ENCODE measurements at places on chromosomes 13 and 19.

- DNase-seq: no peak
These were observed 107.5 kb downstream of the KLF12 start for GRCh38 chr13:74026753-74027152.

- no peak for DNase-seq
These were observed 11.7 kb upstream of the RBM26 start for GRCh38 chr13:79417741-79418140.

- no peak for DNase-seq
These were observed 1224.4 kb downstream of the EFNB2 start for GRCh38 chr13:105311094-105311493.

- no peak for DNase-seq
These were observed 113.9 kb downstream of the SLC7A1 start for GRCh38 chr13:29481603-29482002.

GRCh38 chr13:29605860-29606526 lies 10.5 kb upstream of the SLC7A1 start:
- no peak for DNase-seq

DNA sequence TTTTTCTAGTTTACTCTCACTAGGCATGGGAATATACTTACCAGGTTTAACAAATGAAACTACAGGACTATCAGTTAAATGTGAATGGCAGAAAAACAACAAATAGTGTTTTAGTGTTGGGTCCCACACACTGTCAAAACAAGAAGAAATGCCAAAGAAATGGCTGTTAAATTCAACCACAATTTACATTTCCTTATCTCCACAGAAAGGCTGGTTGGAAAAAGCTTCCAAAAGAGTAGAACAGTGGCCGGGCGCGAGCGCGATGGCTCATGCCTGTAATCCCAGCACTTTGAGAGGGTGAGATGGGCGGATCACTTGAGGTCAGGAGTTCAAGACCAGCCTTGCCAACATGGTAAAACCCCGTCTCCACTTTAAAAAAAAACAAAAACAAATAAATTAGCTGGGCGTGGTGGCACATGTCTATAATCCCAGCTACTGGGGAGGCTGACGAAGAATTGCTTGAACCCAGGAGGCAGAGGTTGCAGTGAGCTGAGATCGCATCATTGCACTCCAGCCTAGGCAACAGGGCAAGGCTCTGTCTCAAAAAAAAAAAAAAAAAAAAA lies 66.5 kb downstream of the SERP2 start:
- no peak for DNase-seq

- DNase-seq: no peak
These were observed 21.1 kb upstream of the CEACAM21 start for GRCh38 chr19:41554907-41555306.

DNA sequence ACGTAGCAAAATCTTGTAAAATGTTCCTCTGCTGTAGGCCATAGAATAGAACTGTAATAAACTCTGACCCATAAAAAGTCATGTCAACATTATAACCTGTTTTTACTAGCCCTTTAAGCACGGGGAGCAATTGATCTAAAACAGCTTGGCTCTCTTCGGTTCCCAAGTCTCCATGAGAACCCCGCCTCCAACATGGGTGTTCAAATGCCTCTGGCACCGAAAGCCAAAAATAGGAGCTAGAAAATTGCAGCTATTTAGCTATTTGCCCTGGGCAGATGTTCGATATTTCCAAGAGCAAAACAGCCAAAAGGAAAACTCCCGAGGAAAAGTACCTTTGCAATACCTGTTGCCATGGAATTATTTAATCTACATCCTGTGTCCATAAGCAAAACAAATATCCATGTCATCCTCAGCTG lies 563.1 kb downstream of the EFNB2 start:
- DNase-seq: no peak

GRCh38 chr13:41284512-41285288 lies 21.3 kb upstream of the MTRF1 start:
- DNase-seq: no peak

DNA sequence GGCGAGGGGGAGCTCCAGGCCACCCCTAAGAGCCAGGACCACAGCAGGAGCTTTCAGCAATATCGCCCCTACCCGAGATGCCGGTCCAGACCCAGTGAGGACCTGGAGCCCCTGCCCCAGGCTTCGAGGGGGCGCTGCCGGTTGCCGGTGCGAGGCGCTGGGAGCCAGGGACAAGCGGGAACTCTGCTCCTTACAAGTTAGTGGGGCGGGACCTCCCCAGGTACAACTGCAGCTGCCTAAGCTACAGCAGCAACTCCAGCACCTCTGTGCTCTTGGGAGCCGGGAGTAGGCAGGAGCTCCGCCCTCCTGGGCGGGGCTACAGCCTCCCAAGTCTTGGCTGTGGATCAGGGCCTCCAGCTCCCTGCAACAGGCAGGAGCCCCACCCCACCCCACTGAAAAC lies 15.2 kb upstream of the TSC22D1 start:
- no peak for DNase-seq

GRCh38 chr19:58555369-58555885 lies 522 bp upstream of the CHMP2A start:
- no peak for DNase-seq

- DNase-seq: no peak
These were observed 137.2 kb downstream of the CYSLTR2 start for GRCh38 chr13:48790966-48791365.

GRCh38 chr19:12139269-12139668 lies 881 bp downstream of the ZNF20 start:
- DNase-seq: no peak

DNA sequence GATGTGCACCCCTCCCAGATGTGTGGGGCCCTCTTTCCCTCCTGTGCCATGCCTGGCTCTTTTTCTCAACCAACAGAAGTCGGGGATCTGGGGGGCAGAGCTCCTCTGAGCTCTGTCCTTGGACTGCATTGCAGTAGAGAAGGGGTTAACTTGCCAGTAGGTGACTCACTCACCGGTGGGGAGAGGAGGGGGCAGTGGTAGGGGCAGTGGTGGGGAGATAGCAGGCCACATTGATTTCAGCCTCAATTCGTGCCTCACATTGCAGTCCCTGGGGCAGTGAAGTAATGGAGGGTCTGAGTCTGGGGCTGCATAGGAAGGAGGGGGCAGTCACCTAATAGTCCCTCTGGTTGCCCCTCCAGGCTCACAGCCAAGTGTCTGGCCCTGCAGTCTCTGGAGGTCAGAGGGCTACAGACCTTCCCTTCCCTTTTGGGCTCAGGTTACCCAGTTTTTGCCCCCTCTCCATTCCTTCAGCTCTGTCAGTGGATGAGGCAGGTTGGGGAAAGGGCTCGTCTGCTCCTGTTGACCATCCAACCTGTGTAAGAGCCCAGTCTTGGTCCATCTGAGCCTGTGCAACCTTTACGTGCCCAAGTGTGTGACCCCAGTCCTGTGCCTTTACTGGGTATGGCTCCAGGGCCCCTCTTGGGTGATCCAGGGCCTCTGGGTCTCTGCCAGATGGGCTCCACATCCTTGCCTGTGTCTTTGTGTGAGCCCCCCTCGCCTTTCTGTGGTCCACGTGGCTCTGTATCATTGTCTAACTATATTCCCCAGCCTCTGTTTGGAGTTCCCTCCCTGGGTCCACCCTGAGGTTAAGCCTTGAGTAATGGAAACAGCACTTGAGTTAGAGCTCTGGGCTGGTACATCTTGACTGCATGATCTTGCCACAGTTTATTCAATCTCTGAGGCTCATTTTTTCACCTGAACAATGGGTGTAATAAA lies 13.0 kb downstream of the CIC start:
- DNase-seq: peak; percentile 72

- DNase-seq: no peak
These were observed 4.6 kb downstream of the FBXO17 start for GRCh38 chr19:38970664-38971532.

DNA sequence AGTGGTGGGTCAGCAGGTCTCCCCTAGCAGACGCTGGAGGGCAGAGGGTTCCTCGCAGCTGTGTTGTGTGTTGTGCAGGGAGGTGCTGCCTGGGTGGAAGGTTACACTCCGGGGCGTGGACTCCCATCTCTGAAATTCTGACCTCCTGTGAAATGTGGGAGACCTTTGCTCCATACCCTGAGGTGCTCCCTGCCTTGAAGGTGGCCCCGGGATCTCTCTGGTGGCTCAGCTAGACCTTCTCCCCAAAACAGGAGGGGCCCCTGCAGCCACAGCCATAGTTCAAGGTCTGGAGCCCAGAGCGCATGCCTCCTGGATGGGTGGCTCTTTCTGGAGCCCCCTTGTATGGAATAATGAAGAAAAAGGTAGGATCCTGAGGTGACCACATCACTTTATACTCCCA lies 70.2 kb downstream of the SOX1 start:
- DNase-seq: no peak

- DNase-seq: no peak
These were observed 9.3 kb upstream of the SYT5 start for GRCh38 chr19:55189403-55189835.

- DNase-seq: no peak
These were observed 21.8 kb downstream of the RFXAP start for GRCh38 chr13:36840718-36841250.

DNA sequence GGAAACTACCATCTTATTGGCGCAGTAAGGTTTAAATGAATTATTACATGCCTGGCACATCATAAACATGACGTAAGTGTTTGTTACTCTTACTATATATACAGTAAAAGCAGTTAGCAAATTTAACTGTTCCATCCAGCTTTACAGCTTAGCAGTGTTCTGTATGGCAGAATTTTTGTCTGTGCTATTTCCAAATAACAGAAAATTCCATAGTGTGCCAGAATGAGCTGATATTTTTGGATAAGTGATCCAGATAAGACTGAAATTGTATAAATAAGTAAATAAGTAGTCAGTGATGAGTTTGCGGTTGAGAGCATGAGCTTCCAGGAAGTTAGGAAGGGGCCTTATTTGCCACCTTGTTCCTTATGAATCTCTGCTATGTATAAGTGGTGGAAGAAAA lies 236.5 kb upstream of the SLC10A2 start:
- no peak for DNase-seq

- DNase-seq: no peak
These were observed 134.7 kb upstream of the SLITRK5 start for GRCh38 chr13:87536499-87536898.

- no peak for DNase-seq
These were observed 810 bp downstream of the CBY2 start for GRCh38 chr13:45702869-45703391.

- peak; percentile 99 for DNase-seq
These were observed 20.0 kb upstream of the ERCC1 start for GRCh38 chr19:45443462-45444317.

DNA sequence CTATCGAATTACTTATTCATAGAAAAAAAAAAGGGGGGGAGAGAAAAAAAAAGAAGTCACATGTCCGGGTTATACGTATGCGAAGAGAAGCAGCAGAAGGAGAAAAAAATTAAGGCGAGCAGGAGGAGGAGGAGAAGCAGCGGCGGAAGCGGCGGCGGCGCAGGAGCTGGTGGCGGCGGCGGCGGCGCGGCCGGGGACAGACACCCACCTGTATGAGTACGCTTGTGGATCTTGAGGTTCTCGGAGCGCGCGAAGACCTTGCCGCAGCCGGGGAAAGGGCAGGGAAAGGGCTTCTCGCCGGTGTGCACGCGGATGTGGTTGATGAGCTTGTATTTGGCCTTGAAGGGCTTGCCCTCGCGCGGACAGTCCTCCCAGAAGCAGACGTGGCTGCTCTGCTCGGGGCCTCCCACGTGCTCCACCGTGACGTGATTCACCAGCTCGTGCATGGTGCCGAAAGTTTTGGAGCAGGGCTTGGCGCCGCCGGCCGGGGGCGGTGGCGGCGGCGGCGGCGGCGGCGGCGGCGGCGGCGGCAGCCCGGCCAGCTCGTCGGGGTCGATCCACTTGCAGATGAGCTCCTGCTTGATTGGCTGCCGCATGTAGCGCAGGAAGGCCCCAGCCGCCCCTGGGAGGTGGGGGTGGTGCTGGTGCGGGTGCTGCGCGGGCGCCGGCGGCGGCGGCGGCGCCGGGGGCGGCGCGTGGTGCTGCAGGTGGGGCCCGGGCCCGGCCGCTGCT lies 1.5 kb downstream of the ZIC5 start:
- no peak for DNase-seq

- peak; percentile 64 for DNase-seq
These were observed 22.8 kb downstream of the WTIP start for GRCh38 chr19:34504273-34504808.

GRCh38 chr13:44523146-44524015 lies 52.7 kb downstream of the TSC22D1 start:
- DNase-seq: no peak

DNA sequence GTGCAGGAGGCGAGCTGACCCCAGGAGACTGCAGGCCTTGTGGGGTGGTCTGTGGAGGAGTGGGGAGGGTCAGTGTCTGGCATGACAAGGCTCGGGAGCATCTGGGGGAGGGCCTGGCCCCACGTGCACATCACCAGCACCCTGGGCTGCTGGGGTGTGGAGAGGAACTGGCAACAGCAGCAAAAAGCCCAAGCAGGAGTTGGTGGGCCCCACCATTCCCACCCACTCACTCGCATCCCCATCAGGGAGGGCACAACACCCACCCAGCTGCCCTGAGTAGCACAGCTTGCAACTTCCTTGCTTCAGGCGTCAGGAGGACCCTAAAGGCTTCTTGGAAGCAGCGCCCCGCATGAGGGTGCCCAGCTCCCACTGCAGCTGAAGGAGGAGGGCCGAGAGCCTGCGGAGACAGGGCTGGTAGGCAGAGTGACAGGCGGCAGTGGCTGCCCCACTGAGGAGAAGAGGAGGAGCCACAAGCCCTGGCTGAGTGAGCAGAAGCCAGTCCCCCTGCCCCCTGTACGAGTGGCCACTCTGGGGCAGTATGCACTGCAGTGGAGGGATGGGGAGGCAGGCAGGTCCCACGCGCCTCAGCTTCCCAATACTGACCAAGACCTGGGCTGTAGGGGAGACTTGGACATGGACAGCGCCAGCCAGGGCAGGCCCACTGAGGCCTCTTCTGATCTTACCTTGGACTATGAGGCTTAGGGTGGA lies 26.5 kb downstream of the ELL start:
- DNase-seq: no peak

DNA sequence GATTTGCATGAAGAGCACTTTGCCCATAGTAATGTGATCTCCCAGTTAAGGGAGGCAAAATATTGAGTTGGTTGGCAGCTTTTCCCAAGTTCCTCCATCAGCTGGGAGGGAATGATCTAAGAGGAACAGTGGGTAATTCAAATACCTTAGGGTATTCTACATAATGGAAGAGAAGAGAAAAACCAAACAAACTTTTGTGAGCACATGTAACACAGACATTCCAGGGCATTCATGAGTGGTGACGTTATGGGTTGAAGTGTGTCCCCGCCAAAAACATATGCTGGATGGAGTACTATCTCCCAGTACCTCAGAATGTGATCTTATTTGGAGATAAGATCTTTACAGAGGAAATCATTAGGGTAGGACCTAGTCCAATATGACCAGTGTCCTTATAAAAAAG lies 220.1 kb downstream of the FOXO1 start:
- no peak for DNase-seq

- no peak for DNase-seq
These were observed 12.9 kb downstream of the CCDC70 start for GRCh38 chr13:51874651-51875050.

All from tibial artery (tissue), 4 donors.